ENCODE measurements at places on chromosomes 3 and 15.

DNA sequence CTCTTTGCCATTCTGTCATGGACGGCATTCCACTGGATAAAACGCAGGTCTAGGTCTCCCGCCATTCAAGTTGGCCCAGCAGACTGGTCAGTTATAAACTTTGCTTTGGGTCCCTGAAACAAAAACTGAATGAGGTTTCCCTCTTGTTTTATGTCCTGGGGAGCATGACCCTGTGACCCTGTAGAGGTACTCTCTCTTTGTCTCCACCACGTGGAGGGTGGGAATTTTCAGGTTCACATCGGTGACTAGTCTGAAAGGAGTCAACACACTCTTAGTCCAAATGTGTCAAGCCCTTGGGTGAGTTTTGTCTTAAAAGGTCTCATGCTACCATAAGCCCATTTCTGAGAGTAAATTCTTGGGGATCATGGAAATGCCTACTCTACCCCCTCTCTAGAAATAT lies 139.9 kb downstream of the PLCH1 start:
- no peak for DNase-seq

DNA sequence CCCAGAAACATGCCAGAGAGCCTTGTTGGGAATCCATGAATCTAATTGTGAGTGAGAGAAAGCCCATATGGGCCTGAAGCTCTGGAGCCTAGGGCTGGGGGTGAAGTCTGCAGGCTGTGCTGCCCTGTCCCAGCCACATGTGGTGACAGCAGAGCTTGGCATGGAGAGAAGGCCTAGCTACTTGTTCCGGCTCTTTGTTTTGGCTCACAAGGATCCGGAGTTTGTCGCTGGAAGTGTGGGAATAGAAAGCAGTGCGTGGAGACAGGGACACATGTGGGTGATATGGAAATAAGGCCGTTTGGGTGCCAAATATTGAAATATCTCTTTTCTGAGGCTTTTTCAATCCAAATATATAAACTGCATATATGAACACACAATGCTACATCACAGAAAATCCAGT lies 78.2 kb downstream of the CLSTN2 start:
- no peak for DNase-seq

DNA sequence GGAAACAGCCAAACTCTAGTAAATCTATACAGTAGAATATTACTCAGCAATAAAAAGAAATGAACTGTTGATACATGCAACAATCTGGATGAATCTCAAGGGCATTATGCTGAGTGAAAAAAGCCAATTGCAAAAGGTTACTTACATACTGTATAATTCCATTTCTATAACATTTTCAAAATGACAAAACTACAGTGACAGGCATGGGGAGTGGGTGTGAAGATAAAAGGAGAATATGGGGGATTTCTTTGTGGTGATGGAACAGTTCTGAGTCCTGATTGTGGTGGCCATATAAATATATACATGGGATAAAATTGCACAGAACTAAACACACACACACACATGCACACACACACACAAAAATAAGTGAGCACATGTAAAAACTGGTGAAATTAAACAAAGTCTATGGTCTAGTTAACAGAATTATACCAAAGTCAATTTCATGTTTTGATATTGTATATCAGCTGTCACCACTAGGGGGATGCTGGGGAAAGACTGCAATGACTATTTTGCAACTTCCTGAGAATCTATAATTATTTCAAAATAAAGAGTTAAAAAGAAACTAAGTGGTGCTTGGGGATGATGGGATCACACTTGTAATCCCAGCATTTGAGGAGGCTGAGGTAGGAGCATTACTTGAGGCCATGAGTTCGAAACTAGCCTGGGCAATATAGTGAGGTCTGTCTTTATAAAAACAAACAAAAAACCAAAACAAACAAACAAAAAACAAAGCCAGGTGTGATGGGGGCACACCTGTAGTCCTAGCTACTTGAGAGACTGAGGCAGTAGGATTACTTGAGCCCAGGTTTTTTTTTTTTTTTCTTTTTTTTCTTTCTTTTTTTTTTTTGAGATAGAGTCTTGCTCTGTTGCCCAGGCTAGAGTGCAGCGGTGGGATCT lies 66.0 kb downstream of the SPTSSB start:
- DNase-seq, result no peak

- DNase-seq, result no peak
Measured at GRCh38 chr3:46578973-46579755, 13.1 kb upstream of the LRRC2 start.
